ENCODE measurements at places on chromosomes 3 and 15. TPM values are rescaled to one million over a fixed set of nuclear protein-coding genes. Genes with fewer than 3 reads are reported as not detected.

DNA sequence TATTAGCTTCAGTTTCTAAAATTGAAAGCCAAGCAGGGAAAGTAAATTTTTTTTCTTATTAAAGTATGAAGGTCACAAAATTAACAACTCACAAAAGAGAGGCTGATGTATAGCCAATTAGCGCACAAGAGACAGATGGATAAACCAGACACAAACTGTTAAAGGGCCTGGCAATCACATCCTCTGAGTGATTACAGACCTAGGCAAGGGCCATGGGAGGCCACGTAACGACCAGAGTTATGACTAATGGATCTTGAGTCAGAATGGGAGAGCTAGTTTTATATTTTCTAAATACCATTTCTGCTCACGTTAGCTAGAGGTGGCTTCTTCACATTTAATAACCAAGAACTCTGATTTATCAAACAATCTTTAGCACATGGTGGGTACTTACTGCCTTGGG, 17.8 kb upstream of the SCAMP5 start:
- DNase-seq = no peak
- no peak overlapping the region for H3K4me3 ChIP-seq
- H3K27me3 ChIP-seq = peaks cover 6% of the 10 kb centered on the region
- no peaks in the 10 kb centered on the region for H3K36me3 ChIP-seq

DNA sequence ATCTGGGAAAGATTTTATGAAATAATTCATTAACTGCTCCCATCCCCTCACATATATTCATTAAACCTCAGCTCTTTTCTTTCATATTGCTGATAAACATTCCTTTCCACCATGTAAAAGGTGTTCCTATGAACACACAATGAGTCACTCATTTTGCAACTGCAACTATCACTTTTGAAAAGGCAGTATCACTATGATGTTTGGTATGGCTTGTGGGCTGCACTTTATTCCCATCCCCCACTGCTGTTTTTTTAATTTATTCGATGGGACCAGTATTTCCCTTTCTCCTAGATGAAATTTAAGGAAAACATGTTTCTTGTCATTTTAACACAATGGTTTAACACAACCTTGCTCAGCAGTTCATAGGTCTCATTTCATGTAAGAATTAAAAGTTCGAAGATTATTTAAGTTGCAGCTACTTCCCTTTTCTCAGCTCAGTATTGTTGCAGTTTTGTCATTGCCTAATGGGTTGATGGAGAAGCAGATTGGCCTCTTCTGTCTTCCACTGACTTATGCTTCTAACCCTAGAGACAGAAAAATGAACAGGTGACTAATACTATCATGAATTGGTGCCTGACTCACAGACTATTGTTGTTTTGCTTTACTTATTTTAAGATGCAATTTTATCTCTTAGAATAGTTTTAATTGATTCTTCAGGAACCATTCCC, 280.3 kb downstream of the ZPLD1 start:
- no peak for DNase-seq
- no peaks in the 10 kb centered on the region for H3K4me1 ChIP-seq
- H3K27ac ChIP-seq = no peak overlapping the region
- H3K27me3 ChIP-seq = peaks cover 5% of the 10 kb centered on the region
- H3K36me3 ChIP-seq = no peaks in the 10 kb centered on the region

- no peak overlapping the region for H3K4me3 ChIP-seq
- no peak for DNase-seq
- H3K36me3 ChIP-seq = no peaks in the 10 kb centered on the region
- no peak overlapping the region for H3K27ac ChIP-seq
- H3K27me3 ChIP-seq = no peaks in the 10 kb centered on the region
These were observed 172.6 kb downstream of the SATB1 start for GRCh38 chr3:18252578-18252977.

AADACL2 gene
- not detected for total RNA-seq

TMC3 gene
- not detected for total RNA-seq

Data from chondrocyte (in vitro differentiated cells).